ENCODE measurements at places on chromosomes 5 and 9.

DNA sequence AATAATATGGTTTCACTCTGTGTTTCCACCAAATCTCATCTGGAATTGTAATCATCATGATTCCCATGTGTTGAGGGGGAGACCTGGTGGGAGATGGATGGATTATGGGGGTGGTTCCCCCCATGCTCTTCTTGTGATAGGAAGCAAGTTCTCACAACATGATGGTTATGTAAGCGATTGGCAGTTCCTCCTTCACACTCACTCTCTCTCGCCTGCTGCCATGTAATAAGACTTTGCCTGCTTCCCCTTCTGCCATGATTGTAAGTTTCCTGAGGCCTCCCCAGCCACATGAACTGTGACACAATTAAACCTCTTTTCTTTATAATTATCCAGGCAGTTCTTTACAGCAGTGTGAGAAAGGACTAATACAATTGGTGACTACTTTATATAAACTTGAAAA, 48.4 kb downstream of the PTBP3 start:
- no peak for DNase-seq

DNA sequence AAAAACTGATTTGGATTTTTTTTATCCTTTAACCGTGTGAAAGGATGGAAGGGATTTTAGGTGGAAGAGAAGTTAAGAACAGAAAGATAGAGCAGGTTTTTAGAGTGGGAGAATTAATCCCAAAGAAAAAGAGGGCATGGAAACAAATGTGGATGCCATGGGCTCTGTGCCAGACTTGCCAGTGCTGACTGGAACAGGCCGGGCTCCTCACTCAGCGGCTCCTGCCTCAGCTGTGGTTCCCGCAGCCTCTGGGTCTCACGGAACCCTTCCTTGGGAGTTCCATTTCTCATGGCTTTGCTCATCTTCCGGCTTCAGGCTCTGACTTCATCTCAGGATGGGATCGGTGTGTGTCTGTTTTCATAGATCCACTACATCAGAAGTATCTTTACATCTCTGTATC, 30.4 kb upstream of the SLC2A8 start:
- no peak for DNase-seq

DNA sequence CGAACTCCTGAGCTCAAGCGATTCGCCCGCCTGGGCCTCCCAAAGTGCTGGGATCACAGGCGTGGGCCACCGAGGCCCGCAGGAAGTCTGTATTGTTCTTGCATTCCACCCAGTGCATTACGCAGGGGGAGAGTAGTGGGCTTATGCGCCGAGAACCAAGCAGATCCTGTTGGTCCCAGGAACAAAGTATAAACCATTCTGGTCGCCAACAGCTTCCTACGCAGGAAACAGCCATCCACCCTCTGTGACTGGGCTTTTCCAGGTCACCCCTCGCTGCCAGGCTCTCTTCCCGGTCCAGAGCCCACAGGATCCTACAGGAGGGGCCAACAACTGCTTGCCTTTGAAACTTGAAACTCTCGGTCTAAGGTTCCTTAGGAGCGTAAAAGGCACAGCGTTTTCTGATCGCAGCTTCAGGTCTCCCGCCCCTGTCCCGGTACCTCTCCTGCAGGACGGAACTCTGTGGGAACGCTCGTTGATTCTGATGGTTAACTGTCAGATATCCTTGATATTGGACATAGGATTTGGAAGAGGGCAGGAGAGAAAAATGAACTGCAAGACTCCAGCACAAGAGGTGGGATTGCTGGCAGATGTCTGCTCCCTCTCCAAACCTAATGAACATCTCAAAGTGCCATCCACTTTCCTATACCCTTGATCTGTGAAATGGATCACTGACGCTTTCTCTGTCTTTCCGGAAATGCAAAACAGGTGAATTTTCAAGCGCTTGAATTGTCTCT, 4.2 kb upstream of the ANXA2R start:
- DNase-seq, result peak; percentile 40

DNA sequence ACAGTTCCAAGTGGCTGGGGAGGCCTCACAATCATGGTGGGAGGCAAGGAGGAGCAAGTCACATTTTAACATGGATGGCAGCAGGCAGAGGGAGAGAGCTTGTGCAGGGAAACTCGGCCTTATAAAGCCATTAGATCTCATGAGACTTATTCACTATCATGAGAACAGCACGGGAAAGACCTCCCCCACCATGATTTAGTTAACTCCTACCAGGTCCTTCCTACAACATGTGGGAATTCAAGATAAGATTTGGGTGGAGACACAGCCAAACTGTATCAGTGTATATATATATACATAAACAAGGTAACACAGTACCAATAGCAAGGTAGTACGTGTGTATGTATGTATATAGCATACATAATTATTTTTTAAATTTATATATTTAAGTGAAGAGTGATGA, 50.9 kb downstream of the NFX1 start:
- no peak for DNase-seq

GRCh38 chr5:81188962-81189361, 44.2 kb upstream of the CKMT2 start:
- no peak for DNase-seq

- no peak for DNase-seq
Observed at GRCh38 chr5:38823503-38823902, 22.3 kb upstream of the OSMR start.

GRCh38 chr5:108459769-108460168, 77.9 kb upstream of the FBXL17 start:
- DNase-seq, result no peak

DNA sequence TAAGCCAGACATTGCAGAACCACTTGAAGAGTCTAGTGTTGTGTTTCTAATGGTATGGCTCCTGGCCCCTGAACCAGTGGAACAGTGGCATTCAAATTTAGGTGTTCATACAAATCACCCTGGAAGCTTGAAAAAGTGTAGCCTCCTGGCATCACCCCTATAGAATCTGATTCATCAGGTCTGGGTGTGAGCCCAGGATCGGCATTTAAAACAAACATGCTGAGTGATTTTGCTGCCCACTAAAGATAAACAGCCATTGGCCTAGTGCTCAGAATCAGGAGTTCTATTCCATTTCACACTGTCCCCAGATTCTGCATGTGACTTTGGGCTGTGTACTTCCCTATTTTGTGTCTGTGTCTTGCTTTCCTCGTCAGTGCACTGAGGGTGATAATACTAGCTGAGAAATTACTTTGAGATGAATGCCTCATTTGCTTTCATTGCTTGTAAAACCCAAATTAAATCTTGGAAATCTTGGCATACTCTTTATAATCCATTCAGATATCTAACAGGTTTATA, 241.5 kb upstream of the CLINT1 start:
- DNase-seq, result no peak

DNA sequence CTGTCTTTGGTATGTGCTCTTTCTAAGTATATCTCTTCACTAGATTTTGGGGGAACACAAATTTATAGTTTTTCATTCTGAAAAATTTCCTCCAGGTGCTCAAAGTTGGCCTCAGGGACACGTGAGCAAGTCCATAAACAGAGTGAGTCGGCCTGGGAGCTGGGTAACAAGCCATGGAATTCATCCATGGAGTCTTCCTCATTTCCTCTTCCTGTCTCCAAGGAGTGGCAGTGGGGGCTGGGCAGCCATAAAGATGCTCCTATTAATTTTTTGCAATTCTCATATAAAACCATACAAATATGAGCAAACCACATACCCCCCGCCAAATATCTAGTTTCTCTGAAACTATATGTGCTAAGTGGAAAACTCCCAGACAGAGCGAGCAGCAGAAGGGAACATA, 136.6 kb upstream of the OTULINL start:
- DNase-seq, result peak; percentile 67

GRCh38 chr5:161051920-161052500, 200.0 kb upstream of the ATP10B start:
- no peak for DNase-seq

GRCh38 chr9:72305102-72305546, 59.9 kb downstream of the ZFAND5 start:
- peak; percentile 21 for DNase-seq

DNA sequence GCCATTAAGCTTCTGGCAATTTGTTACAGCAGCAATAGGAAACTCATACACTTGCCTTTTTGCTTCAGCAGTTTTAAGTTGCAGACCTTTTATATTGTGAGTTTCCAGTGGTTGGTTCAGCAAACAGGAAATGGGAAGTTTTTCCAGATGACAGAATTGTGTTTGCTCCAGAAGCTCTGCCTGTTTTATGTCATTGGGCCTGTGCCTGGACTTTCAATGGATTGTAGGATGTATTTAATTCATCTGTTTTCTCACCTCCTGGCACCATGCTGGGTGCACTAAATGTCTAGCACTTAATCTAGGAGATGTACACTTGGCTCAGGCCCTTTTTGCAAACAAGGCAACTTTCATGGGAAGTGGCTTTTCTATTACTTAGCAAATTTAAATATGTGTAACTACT, 100.4 kb upstream of the CLINT1 start:
- no peak for DNase-seq

GRCh38 chr5:39459071-39459470, 34.3 kb upstream of the DAB2 start:
- no peak for DNase-seq

- DNase-seq, result no peak
Observed at GRCh38 chr5:65813174-65813573, 91.2 kb downstream of the NLN start.

GRCh38 chr5:117262572-117263131, 688.0 kb upstream of the SEMA6A start:
- DNase-seq, result no peak

DNA sequence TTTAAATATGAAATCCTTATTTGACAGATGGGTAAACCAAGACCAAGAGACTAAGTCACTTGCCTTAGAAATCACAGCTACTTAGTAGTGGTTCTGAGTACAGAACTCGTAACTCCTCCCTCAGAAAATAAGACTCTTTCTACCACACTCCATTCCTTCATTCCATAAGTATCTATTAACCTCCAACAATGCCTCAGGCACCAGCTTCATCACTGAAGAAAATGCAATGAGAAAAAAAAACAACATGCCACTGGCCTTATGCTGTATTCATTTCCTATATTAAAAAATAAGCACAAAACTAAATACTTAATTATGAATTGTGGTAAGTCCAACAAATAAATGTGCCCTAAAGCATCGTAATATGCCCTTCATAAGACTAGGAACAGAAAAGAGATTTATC, 13.5 kb upstream of the FREM1 start:
- DNase-seq, result peak; percentile 37

DNA sequence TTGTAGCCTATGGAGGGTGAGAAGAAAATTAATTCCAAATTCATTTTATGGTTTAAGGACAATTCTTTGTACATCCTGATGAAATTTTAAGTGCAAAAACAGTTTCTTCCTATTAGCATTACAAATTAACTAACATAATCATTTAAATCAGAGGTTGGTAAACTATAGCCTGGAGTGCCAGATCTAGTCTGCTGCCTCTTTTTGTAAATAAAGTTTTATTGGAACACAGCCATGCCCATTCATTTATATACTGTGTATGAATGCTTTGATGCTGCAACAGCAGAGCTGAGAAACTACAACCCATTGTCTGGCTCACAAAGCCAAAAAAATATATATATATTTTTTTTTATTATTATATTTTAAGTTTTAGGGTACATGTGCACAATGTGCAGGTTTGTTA, 80.2 kb downstream of the FNIP1 start:
- no peak for DNase-seq

GRCh38 chr9:88736136-88736637, 201.2 kb downstream of the NXNL2 start:
- DNase-seq, result no peak

- no peak for DNase-seq
Observed at GRCh38 chr5:10576121-10576789, 12.4 kb downstream of the ANKRD33B start.

GRCh38 chr9:100112677-100113336, 13.8 kb downstream of the INVS start:
- no peak for DNase-seq

GRCh38 chr5:68332080-68332451, 116.5 kb downstream of the PIK3R1 start:
- DNase-seq, result no peak

GRCh38 chr5:172885597-172886340, 51.7 kb downstream of the ERGIC1 start:
- no peak for DNase-seq

DNA sequence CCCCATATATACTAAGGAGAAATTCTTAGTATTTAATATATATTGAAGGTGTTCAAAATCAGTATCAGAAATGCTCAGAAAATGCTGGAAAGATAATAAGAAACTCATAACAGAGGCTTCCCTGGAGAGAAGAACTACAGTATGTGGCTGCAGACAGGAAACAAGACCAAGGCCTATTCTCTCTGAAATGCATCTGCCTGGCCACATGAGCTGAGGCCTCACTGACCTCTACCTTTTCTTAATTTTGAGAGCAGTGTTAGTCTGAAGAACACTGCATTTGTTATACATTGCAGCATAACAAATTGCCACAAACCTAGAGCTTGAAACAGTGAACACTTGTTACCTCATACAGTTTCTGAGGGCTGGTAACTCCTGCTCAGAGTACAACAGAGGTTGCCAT, 133.4 kb upstream of the SPEF2 start:
- DNase-seq, result no peak

DNA sequence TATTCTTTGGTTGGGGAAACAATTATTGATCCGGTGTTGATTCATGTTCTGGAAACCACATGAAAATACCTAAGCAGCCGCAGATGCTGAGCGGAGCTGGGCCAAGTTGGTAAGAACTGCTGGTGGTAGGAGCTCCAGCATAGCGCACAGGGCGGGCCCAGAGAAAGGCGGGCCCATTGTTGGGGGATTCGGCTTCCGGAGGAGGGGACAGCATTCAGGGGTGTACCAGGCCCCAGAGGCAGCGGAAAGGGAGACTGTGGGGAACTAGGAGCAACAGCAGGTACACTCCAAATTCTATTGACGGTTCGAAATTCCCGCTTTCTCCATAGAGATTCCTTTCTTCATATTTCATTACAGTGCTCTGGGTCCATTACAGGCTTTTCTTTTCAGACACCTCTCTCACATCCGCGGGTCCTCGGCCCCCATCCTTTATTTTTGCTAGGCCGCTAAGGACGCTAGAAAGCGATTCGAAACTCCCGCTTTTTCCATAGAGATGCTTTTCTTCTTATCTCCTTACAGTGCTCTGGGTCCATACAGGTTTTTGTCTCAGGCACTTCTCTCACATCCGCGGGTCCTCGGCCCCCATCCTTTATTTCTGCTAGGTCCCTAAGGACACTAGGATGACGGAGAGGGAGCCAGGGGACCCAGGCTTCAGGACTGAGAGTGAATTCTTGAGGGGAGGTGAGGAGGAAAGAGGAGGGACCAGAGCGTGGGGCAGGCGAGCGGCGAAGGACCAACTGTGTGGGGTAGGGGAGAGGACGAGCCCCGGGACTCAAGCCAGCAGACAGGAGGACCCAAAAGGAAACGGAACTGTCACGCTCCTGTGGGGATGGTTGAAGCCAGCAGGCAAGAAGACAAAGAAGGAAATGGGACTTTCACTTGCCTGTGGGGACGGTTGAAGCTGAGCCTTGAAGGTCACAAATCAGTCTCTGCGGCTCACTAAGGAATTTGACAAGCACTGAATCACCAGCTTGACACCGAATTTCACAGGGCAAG, at the start of gene CCDC152:
Gene CCDC152 (plus strand): TSS at position 213 of the 996 bp plus-strand sequence. CDS start 2,304 bp downstream, outside the sequence.
- peak; percentile 63 for DNase-seq

- DNase-seq, result peak; percentile 55
Observed at GRCh38 chr5:65076251-65076869, 307.6 kb downstream of the CWC27 start.

- DNase-seq, result no peak
Observed at GRCh38 chr5:29794141-29794787, 1399.2 kb upstream of the CDH6 start.

Measured in fibroblast of skin of back (primary cell).